ENCODE measurements at places on chromosomes 6 and 20. TPM values are rescaled to one million over a fixed set of nuclear protein-coding genes. Genes with fewer than 3 reads are reported as not detected.

Gene DSTN
- total RNA-seq: 297 TPM

Gene C20orf144
- total RNA-seq: not detected

Gene TCP11
- 0.60 TPM for total RNA-seq

Gene SLC23A2
- 3.6 TPM for total RNA-seq

Gene KIAA0408
- total RNA-seq: 4.4 TPM

Gene MOG
- total RNA-seq: not detected

Gene GTSF1L
- total RNA-seq: not detected

Gene IL20RA
- not detected for total RNA-seq

Gene ESR1
- under 0.01 TPM for total RNA-seq

Gene HSPA1A
- 178 TPM for total RNA-seq

Gene COL21A1
- total RNA-seq: not detected

Gene GJA1
- total RNA-seq: 33.6 TPM

Gene FKBP1C
- total RNA-seq: 0.10 TPM

Gene BPIFB2
- total RNA-seq: not detected

Gene REV3L
- total RNA-seq: 14.1 TPM

Gene SPTLC3
- total RNA-seq: 4.2 TPM

Gene TRIM40
- not detected for total RNA-seq

Gene CDC5L
- total RNA-seq: 27.3 TPM

Gene GNAS-AS1
- 0.65 TPM for total RNA-seq

Gene MCHR2
- total RNA-seq: not detected

Gene PRRT1
- total RNA-seq: not detected

Gene ATF6B
- 26.2 TPM for total RNA-seq

Gene GRM1
- not detected for total RNA-seq

Gene ID4
- 17.3 TPM for total RNA-seq

Gene SYNDIG1
- total RNA-seq: not detected

Gene TUBE1
- total RNA-seq: 25.4 TPM

Gene DCDC2
- total RNA-seq: 494 TPM
